ENCODE measurements at places on chromosomes 5 and 9.

DNA sequence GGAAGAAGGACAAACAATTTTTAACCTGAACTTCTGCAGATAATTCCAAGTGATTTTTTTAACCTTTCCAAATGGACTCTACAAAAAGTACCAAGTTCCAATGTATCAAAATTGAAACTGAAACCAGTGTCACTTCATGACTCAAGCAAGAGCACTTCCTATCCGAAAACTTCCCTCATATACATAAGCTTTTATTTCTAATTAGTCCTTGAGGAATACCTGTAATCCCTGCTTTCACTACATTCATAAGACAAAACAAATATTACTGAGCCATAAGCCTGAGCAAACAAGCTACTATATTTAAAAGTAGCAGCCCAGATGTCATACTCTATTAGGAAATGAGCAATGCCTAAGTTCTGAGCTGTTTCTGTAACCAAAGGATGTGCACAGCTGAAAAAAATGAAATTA lies 224.4 kb downstream of the EBF1 start:
- peak; percentile 57 for ATAC-seq

DNA sequence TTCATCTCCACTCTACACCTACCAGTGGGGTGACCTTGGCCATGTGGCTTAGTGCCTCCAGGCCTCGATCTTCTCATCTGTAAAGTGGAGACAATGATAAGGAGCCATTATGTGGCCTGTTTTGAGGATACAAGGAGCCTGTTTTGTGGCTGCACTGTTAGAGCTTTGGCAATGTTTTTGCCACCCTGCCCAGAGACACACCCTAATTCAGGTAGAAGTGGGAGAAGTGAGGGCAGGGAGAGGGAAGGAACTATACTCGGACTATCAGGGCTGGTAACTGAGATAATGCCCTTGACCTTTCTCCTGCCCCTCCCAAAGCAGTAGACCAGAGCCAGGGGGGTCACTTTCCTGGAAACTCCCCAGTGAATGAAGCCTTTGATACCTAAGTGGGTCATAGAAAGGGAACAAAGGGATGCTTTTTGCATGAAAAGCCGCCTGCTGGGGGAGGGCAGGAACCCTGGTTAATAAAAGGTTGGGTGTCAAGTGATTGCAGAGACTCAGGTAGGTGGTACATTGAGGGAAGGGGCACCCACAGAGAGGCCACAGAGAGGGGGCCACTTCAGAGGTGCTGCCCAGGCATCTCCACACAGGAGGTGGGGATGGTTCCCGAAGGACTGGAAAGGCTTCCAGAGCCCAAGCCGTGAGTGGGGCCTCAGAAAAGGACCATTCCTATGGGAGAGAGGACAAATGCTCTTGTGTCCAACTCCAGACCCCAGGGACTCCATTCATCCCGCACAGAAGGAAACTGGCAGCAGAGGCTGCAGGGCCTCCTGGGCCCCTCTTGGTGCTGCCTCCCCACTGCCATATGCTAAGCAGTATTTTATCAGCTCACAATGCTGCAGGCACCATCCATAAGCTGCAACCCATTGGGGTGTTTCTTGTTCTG lies 42.3 kb upstream of the VDAC1 start:
- no peak for ATAC-seq

- no peak for ATAC-seq
These were observed 153.2 kb downstream of the EDIL3 start for GRCh38 chr5:84231433-84231832.

GRCh38 chr5:28473531-28474107 lies 1435.2 kb upstream of the CDH9 start:
- ATAC-seq = no peak

DNA sequence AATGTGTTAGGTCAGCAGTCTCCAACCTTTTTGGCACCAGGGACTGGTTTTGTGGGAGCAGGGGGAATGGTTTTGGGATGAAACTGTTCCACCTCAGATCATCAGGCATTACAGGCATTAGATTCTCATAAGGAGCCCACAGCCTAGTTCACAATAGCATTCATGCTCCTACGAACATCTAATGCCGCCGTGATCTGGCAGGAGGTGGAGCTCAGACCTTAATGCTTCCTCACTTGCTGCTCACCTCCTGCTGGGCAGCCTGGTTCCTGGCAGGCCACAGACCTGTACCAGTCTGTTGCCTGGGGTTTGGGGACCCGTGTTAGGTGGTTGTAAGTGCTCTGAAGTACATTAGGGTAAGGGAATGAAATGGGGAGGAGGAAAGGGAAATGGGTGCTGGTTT lies 9.7 kb upstream of the CTNNA1 start:
- no peak for ATAC-seq

DNA sequence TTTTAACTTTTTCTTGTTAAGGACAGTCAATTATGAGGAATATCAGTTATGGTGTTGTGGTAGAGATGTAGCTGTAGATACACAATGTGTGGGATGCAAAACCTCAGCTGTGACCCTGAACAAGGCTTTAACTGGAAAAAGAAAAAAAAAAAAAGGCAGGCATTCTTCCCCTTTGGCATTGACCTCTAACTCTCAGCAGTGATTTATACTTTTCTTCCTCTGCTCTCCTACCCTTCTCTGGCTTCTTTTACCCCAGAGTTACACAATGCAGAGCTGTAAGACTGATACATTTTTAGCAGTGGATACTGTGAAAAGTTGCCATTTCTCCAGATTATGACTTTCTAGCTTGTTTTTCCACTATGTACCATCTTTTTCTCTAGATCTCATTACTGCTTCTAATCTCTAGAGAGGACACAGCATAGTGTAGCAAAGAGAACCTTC lies 2.0 kb downstream of the CTNNAL1 start:
- ATAC-seq = no peak

GRCh38 chr5:135269199-135269598 lies 129.8 kb downstream of the MACROH2A1 start:
- ATAC-seq = no peak

DNA sequence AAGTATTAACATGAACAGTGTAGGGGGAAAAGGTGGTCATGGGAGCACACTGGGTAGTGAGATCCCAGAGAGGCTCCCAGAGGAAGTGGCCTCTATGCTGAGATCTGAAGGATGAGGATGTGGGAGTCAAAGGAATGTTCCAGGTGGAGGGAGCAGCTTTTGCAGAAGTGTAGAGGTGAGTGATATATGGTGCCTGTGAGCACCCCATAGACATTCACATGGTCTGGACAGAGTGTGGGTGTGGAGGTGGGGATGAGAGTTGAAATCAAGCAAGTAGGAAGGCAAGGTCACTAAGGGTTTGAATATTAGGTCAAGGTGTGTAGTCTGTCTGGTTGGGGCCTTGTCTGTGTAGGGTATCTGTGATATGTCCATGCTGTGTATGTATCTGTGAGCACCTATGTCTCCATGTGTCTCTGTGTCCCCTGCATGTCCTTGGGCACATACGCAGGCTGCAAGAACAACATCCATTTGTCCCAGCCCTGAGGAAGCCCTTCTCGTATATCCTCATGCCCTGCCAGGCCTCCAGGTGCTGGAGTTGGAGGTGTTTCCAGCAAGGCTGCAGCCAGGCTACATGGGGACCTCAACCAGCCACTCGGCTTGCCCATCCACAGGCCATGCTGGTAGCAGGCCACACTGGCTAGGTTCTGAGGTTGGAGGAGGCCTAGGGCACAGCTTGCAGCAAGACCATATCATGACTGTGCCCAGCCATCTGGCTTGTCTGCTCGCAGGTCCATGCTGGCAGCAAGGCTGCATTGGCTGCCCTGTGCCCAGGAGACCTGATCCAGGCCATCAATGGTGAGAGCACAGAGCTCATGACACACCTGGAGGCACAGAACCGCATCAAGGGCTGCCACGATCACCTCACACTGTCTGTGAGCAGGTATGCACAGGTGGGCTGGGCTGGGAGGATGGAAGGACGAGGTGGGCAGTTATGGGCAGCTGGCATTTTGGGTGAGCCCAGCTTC lies 4.7 kb downstream of the PDLIM4 start:
- ATAC-seq = no peak

DNA sequence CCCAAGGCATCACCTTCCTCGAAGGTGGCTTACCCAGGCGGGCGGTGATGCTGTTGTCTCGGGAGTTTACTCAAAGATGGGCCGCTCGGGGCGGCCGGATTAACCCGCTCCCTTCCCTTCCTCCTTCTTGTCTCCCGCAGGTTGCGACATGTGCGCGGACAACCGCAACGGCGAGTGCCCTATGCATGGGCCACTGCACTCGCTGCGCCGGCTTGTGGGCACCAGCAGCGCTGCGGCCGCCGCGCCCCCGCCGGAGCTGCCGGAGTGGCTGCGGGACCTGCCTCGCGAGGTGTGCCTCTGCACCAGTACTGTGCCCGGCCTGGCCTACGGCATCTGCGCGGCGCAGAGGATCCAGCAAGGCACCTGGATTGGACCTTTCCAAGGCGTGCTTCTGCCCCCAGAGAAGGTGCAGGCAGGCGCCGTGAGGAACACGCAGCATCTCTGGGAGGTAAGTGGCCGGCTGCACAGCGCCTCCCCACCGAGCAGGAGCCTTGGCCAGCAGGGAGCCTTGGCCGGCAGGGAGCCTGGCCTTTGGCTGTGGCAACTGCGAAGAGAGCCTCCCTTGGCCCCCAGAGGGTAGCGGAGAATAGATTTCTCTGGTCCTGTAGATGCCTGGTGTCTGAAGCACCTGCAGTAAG lies 10.6 kb downstream of the PRDM6 start:
- no peak for ATAC-seq

DNA sequence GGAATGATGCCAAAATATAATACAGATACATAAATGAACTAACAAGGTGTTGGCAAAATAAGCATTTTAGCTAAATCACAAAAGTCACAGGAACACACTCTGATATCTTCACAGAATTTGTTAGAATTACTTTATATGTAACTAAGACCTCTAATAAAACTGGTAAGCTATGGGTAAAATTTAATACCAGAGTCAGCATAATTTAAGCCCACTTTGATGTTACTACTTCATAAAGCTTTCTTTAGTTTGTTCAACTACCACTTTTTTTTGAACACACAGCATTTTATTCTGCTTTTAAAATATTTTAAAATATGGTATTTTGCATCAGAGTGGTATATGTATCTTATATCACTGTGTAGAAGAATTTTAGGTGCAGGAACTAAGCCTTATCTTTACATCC lies 19.9 kb downstream of the PAIP1 start:
- no peak for ATAC-seq

DNA sequence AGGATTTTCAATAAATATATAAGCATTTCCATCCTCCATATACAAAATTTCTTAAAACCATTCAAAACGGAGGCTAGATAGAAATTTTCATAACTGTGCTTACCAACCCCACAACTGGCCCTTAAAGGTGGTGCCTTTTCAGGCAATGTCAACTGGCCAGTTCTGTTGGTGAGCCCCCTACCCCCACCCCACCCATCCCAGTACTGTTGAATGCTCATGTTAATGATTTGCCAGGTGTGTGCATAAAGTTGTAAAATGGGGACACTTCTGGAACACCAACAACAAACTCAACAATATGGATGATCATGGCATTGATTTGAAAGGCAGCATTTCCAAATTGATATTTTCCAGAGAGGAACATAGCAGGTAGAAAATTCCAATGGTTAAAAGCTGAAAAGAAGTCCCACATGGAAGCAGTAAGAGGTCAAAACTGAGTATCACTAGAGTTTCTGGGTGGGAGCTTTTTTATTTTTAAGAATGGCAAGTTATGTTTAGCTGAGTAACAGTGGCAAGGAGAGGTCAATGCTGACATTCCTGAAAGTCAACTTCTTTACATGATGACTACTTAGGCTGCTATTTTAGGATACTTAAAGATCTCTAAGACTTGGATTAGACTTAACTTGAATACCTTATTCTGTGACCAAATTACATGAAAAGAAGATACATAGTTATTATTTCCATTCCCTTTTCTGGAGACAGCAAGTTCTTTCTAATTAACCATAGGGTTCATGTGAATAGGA lies 2.7 kb downstream of the LEAP2 start:
- ATAC-seq = no peak

- no peak for ATAC-seq
These were observed 91.0 kb upstream of the DAPK1 start for GRCh38 chr9:87406543-87407166.

DNA sequence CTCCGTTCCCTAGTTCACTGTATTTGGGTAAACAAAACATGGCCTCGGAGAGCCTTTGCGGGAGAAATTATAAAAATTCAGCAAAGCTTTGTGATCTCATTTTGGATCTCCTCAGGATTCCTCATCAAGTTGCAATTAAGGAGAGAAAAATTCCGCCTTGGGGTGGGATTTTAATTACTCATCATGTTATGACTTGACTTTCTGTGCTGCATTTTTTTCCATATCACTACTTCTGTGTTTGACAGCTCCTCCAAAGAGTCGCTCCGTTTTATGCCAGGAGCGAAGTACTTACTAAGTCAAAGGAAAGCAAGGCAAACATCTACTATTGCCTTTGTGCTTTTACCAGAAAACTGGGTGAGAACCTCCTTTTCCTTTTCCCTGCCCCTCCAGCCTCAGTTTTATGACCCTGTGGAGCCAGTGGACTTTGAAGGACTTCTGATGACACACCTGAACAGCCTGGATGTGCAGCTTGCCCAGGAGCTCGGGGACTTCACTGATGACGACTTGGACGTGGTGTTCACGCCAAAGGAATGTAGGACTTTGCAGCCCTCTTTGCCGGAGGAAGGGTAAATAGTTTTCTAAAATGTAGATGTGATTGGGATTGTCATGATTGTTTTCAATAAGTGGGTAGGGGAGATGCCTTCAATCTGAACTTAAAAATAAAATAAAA lies 71.5 kb downstream of the DOCK8 start:
- ATAC-seq = no peak

DNA sequence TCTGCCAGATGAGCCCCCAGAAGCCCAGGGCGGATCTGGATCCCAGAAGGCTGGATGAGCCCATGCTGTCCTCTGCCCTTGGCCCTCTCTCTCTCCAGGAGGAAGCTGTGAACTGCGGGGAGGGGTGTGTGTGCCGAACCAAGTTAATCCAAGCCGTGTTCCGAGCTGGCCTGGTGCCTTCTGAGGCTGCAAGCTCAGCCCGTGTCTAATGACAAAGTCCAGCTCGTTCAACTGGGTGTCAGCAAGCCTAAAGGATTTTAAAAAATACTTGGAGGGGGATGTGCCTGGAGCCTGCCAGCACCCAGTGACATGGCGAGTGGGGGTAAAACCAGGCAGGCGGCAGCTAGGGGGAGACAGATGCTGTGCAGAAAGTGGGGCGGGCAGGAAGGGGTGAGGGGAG lies 8.0 kb downstream of the STC2 start:
- no peak for ATAC-seq

DNA sequence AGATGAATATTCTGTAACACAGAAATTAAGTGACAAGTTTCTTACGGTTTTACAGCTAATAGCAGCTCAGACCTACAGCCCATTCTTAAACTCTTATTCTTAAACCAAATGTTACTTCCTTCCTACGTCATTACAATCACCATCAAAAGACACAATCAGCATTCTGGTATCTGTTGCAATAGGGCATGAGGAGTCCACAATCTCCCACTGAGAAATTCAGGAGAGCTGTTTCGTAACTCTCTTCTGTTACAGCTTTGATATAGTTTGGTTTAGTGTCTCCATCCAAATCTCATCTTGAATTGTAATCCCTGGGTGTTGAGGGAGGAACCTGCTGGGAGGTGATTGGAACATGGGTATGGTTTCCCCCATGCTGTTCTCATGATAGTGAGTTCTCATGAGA lies 163.4 kb downstream of the GAS1 start:
- ATAC-seq = no peak

- ATAC-seq = no peak
These were observed 4.9 kb downstream of the NKX2-5 start for GRCh38 chr5:173229966-173230689.
